ENCODE measurements at places on chromosomes 11 and 22. TPM values are rescaled to one million over a fixed set of nuclear protein-coding genes. Genes with fewer than 3 reads are reported as not detected.

- DNase-seq: peak; percentile 74
Measured at GRCh38 chr11:68002938-68003845, 705 bp downstream of the UNC93B1 start.

GRCh38 chr22:35519306-35520000 lies 21.2 kb upstream of the RASD2 start:
- no peak for DNase-seq

- DNase-seq: no peak
Measured at GRCh38 chr11:9681583-9682372, 17.9 kb downstream of the SWAP70 start.

- no peak for DNase-seq
Measured at GRCh38 chr11:121497176-121497998, 44.6 kb upstream of the SORL1-AS1 start.

DNA sequence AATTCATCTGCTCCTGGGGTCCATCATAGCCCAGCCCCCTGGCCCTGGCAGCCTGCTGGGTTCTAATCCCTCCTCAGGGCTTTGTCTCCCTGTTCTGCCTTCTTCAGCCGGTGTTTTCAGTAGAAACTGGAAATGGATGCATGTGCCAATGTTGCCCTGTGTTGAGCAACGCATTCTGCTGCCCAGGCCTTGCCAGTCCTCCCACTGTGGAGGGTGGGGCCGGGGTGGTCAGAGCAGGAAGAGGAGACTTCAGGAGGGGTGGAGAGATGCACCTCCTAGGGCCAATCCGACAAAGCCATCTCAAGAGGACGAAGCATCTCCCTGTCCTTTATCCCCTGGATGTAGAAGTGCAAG lies 27.6 kb upstream of the ZBTB16 start:
- DNase-seq: no peak

GRCh38 chr11:73451896-73452295 lies 75.7 kb downstream of the RELT start:
- no peak for DNase-seq

DNA sequence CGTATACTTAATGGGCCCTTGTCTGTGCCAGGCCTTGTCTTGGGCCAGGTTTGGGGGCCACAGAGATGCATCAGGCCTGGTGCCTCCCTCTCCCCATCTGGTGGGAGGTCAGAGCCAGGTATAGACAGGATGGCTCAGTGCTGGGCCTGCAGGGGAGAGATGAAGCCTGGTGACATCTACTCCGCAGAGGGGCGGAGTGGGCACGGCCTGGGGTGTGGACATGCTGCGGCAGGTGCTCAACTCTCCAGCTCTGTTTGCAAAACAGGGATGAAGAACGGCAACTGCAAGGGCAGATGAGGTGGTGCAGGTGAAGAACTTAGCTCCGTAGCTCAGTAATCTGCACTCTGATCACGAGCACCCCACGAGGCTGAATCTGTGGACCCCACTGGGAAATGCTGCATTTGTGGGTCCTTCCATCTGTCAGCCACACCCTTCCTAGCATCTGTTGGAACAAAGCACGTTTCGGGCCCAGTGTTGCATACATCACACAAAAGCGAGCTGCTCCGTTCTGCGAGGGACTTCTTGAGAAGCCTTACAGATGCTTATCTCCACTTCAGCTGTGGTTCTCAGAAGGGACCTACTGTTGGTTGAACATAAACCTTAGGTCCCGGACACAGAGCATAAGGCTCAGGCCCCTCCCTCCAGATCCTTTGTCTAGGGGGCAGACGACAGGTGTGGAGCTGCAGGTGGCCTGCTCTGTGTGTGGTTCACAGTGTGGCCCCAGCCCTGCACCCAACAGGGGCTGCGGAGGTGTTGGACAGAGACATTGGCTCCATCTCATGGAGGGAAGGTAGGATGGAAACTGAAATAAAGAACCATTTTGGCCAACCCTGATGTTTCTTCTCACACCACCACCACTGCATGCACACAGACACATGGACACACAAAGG lies 78.3 kb downstream of the LRRC32 start:
- DNase-seq: no peak

DNA sequence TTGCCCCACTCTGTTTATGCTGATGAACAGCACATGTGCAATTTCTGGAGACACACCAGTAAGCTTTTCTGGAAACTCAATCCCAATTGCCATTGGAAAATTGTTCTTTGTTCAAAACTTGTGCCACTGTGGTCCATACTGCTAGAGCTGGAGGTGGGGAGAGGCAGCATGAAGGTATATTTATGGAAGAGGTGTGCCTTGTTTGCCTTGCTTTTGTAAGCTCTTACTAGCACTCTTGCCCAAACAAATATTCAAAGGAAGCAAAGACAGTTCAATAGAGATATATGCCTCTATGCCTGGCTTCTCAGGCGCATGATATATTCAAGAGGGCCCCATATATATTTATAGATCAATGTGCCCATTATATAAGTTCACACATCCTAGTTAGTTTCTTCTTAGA lies 42.7 kb downstream of the TIMP3 start:
- DNase-seq: no peak

DNA sequence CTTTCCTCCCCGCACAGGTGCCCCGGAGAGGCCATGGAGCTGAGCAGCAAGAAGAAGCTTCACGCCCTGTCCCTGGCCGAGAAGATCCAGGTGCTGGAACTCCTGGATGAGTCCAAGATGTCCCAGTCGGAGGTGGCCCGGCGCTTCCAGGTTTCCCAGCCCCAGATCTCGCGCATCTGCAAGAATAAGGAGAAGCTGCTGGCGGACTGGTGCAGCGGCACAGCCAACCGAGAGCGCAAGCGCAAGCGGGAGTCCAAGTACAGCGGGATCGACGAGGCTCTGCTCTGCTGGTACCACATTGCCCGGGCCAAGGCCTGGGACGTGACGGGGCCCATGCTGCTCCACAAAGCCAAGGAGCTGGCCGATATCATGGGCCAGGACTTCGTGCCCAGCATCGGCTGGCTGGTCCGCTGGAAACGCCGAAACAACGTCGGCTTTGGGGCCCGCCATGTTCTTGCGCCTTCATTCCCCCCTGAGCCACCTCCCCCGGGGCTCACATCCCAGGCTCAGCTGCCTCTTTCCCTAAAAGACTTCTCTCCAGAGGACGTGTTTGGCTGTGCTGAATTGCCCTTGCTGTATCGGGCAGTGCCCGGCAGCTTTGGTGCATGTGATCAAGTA lies 1.3 kb downstream of the TIGD3 start:
- no peak for DNase-seq

DNA sequence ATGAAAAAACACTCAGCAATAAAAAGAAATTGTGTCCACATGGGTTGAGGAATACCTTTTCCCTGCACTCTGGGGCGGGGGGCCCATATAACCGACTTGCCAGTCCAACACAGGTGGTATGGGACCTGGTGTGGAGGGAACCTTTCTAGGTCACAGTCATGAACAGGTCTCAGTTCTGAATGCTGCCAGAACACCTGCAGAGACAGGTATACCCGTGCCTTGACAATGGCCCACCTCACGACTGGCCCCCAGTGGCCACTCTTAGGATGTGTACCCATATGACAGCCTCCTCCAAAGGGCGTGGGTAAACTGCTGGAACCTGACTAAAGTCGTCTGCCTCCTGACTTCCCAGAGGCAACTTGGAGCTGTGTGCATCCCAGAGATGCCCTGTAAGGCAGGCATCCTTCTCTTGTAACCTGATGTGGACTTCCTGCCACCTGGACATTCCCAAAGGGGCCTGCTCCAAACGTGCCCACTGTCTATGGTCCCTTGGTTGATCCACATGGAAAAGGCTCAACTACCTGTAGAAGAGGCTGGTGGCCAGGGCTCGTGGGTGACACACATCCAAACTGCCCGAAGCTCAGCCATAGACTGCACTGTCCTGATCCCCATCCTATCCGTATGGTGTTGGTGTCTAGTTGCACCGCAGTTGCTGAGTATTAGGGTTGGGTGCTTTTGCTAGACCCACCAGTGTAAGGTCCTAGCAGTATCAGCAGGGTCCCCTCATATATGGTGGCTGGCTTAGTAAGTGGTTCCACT lies 859.3 kb downstream of the BRD1 start:
- DNase-seq: no peak

DNA sequence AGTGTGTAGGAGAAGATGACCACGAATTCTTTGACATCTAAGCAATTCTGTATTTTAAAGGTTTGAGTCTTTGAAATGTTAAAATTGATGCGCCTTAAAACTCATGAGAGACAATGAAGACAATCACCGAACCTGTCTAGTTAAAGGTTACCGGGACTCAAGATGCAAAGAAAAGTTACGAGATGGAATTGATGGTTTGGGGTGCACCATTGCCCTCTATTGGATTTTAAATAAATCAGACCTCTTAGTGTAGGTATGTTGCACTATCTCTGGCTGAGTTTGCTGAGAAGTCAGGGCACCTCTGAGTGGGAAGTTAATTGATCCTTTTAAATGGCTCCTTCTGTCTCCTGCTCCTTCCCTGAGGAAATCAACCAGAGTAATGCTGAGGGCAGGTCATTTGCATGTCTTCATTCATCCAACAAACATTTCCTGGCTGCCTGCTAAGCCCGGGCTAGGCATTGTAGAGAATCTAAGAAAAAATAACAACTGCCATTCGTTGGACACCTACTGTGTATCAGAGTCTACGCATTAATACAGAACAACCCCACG lies 19.4 kb upstream of the TMA7B start:
- DNase-seq: no peak

- DNase-seq: no peak
Measured at GRCh38 chr11:69113226-69113625, 42.5 kb upstream of the SMIM38 start.

- no peak for DNase-seq
Measured at GRCh38 chr11:102757823-102758549, 22.4 kb downstream of the MMP10 start.

- no peak for DNase-seq
Measured at GRCh38 chr11:7605186-7605943, 67.9 kb downstream of the CYB5R2 start.

DNA sequence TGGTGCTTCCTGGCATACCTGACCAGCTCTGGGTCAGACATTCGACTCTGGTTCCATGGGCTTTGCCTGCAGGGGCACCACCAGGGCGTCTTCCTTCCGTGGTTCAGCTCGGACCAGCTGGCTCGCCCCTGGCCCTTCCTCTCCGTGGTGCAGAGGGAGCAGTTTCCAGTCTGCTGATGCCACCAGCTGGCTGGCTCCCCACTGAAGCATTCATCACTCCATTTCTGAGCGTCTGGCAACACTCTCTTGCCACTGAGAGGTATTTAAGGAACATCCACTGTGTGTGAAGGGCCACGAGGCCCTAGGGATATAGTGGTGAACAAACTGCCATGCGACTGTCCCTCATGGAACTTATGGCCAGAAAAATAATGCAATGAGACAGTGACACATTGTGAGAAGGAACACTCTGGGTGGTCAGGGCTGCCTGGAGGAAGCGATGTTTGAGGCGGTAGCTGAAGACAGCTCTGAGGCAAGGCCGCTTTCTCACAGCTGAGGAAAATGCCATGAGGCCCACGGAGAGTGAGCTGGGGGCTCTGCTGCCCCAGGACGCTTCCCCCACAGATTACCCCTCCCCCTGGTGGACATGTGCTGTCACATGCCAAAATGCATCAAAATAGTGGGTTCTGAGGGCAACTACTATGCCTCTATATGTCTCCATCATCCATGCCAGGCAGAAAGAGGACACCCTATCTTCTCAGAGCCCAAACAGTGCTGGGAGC lies 44.9 kb upstream of the ARFGAP3 start:
- no peak for DNase-seq

- DNase-seq: no peak
Measured at GRCh38 chr22:38176170-38176741, 5.4 kb downstream of the PLA2G6 start.

DNA sequence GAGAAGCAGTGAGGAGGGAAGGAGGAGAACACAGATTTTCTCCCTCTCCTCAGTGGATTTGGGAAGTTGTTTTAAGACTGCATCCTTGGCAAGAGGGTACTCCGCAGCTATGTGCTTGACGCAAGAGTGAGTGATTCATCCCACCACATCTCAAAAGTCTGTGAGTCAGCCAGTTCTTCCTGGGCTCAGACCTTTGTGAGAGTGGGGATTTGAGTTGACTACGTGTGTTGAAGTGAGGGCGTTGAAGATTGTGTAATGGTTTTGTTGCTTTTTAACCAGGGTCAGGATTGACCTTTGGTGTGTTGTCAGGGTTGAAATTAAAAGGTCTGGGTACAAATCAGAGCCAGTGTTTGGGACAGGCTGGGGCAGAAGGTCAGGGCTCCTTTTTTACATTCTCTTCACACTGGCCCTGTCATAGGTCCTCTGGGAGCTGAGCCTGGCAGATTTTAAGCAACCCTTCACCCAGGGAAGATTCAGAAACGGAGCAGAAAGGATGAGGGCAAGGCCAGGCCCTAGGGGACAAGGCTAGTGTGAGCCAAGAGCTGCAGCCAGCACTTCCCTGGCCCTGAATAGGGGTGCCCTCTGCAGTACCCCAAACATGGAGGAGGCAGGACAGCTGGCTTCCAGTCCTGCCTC lies 4.2 kb upstream of the C11orf86 start:
- DNase-seq: no peak

DNA sequence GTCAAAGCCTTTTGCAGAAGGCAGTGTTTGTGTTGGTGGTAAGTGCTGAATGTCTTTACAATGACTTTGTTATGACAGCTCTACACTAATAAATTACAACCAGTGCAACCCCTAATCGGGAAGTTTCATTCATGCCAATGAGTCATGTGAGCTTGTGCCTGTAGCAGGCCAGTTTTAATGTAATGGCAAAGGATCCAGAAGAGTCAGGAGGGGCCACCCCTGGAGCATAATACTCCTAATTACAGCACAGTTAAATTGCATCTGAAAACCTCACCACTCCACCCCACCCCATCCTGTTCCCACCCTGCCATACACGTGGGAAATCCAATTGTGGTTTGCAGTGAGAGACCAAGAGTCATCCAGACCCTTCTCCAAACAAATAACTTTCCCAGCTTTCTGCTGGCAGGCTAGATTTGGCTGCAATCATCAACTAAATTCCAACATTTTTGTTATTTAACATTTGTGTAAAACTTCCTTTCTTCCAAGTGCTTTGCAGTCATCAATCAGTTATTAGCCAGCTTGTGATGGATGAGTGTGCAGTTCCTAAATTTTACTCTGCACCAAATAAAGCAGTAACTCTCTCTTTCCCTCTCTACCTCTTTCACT lies 277.3 kb upstream of the FAT3 start:
- DNase-seq: no peak

- DNase-seq: no peak
Measured at GRCh38 chr22:26883393-26883792, 226.0 kb downstream of the MIAT start.

DNA sequence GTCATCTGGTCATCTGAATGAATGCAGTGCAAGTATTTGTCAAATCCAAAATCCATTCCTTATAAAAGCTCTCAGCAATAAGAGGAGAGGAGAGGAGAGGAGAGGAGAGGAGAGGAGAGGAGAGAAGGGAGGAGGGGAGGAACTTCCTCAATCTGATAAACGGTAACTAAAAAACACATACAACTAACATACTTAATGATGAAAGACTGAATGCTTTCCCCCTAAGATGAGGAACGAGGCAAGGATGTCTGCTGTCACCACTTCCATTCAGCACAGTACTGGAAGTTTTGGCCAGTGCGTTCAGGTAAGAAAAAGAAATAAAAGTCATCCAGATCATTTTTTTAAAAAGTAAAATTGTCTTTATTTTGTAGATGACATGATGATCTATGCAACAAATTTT lies 80.4 kb downstream of the CD82 start:
- DNase-seq: no peak

- DNase-seq: no peak
Measured at GRCh38 chr11:97607291-97608000, 1217.6 kb downstream of the JRKL start.

The PNPLA5 gene
- total RNA-seq: 8.2 TPM

The JAML gene
- 0.86 TPM for total RNA-seq

The ACRV1 gene
- total RNA-seq: not detected

The SLC37A2 gene
- total RNA-seq: 1.1 TPM

The CD6 gene
- 0.19 TPM for total RNA-seq

The ABTB2 gene
- 10.2 TPM for total RNA-seq

The RAB30 gene
- total RNA-seq: 9.2 TPM

The TIMM8B gene
- total RNA-seq: 86.1 TPM

The CDHR5 gene
- 0.11 TPM for total RNA-seq

The OR51B5 gene
- not detected for total RNA-seq
